ENCODE measurements at places on chromosomes 12 and 14.
A peak's percentile ranks its signal among the peaks of the same experiment; 100 is the strongest.

GRCh38 chr12:111412830-111413441 is 7.2 kb downstream of the SH2B3 start:
- no peak for DNase-seq

DNA sequence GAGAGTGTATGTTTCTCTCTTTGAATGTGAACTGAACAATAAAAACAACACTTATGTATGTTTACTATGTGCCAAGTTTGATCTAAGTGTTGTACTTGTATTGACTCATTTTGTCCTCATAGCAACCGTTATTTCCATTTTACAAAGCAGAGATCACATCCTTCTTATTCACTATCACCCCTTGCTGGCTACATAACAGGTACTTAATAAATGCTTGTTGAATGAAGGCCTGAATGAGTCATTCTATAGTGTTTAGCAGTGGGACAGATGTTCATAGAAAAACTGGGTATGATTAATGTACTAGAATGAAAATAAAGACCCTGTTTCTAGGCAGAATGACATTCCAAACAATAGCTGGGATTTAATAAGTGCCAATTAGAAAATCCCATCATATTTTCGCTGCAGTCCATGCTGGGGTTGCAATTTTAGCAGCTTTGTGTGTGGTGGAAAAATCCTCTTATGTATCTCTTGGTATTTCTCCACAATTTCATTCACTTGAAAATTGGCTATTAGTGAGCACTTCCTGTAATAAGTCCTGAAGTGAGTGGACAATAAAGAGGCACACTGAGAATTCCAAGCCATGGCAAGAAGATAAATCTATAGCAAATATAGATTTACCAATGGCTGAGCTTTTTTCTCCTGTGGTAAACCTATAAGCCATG is 86.0 kb downstream of the FAR2 start:
- DNase-seq = no peak

GRCh38 chr12:45112306-45112705 is 61.4 kb upstream of the DBX2 start:
- no peak for DNase-seq

- DNase-seq = no peak
These were observed 5.2 kb downstream of the WDR20 start for GRCh38 chr14:102144914-102145313.

- no peak for DNase-seq
These were observed 59.3 kb upstream of the TMTC1 start for GRCh38 chr12:29843036-29843435.

DNA sequence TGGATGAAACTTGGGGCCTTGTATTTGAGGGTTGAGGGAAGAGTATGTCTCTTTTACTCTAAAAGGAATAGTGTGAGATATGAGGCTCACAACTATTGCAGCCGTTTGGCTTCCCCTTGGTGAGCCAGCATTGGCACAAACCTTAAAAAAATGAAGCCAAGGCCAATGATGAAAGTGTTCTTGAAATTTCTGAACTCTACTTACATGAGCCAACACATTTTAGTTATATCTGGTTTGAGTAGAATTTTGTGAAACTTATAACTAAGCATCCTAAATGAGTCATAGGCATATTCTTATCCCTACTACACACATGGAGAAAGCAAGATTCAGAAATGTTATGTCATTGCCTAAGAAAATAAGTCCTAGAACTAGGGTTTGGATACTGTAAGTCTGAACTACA is 55.3 kb upstream of the ACSS3 start:
- DNase-seq = no peak

DNA sequence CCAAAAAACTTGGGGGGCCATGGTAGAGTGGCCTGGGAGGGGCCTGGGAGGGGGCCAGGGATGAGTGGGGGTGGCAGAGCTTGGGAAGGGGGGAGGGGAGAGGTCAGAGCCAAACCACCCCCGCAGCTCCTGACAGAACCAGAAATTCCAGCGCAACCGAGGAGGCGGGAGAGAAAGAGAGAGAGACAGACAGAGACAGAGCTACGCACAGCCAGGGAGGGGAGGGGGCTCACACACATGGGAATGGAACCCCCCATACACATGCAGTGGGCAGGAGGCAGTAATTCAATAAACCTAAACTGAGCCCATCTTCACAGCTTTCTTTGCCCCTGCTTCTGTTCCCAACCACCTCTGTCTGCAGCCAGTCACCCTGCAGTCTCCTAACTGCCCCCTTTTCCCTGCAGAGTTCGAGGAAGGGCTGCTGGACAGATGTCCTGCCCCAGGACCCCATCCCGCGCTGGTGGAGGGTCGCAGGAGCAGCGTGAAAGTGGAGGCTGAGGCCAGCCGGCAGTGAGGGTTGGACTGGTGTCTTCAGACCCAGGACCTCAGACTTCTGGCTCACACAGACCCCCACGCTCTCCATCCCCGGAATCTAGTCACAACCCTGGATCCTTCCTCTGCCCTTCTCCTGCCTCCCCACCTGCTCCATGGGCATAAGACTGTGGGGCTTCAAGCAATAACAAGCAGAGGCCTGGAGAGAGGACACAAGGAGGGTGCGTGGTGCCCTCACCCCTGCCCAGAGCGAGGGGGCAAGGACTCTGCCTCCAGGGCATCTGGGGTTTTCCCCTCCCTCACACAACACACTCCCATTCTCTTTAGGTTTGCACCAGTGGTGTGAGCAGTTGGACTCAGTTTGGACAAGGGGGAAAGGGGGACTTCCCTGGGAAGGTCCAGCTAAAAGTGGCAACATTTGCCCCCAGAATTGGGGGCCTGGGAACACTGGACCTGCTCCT is 5.6 kb downstream of the NAB2 start:
- DNase-seq = no peak

GRCh38 chr12:31655208-31655607 is 4.3 kb upstream of the ETFBKMT start:
- DNase-seq = no peak

- DNase-seq = no peak
These were observed 41.5 kb downstream of the TEAD4 start for GRCh38 chr12:3000548-3001275.

DNA sequence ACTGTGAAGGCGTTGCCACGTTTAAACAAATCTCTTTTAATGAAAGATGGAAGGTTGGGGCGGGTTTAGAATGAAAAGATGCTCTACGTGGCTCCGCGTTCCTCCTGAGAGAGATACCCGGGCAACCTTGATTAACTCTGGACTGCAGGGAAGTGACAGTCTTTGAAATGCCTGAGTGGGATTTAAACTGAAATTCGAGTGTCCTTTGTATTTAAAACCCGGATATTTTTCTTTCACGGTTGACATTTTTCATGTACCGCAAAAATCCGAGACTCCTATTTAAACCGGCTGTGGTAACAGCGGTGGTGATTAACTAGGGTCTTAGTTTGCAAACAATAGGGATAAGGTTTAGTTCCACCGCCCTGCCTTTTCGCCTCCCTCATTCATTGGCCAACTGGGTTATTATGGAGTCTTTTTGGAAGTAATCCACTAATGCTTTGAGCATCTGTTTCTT is 707 bp downstream of the G2E3 start:
- no peak for DNase-seq

- no peak for DNase-seq
These were observed 263.6 kb downstream of the FLRT2 start for GRCh38 chr14:85793533-85793932.

DNA sequence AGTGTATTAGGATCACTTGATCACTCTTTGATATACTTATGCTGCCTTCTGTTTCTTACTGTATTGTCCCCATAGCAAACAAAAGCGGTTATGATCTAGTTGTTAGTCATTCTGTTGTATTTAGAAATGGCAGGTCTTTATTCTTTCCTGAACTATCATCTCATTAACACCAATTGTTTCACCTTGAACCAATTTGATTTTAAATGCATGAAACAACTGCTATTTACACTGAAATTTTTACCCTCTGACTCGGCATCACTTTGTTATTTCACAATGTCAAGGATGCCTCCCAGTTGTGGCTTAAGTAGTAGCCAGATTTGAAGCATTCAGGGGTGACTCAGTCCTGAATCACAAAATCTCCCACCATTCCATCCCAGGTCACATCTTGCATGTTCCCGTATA is 303.5 kb downstream of the EGLN3 start:
- DNase-seq = peak; percentile 42

DNA sequence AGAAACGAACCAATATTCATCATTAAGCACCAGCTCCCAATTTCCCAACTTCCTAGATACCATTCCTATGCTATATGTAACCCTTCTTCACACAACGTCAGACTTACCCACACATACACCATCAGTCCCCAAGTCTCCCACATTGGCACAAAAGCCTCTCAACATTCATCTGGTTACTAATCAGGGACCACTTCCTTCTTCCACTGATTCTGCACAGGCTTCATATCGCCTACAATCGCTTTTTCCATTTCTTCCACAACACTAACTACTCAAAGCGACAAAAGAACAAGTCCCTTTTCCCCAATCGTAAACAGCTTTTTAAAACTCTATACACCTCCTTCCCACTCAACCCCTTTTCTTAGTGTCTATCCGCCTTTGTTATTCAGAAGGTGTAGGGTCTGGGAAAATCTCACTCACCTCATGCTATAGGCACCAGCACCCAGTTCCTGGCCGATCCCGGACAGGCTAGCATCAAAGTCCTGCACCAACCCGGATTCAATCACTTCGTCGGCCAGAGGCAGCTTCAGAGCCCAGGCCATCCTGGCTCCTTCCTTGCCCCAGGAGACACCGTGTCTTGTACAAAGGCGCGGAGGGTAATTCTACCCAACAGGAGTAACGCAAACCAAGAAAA is 936 bp downstream of the TFCP2 start:
- peak; percentile 26 for DNase-seq

DNA sequence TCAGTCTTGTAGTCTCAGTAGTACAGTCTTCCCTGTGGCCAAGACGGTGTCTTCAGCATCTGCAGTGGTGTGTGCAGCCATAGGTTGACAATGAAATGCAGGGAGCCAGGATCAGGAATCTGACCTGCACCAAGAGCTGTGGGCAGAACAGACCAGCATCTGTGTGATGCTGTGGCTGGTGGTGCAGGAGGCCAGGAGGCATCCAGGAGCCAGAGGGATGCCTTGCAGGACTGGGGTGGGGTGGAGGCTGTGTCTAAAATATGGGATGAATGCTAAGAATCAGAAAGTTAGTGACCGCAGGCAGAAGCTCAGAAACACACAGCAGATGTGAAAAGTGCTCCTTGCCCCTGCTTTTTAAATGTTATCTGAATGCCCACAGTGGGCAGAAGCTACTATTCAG is 209.7 kb downstream of the CACNA1C start:
- no peak for DNase-seq

DNA sequence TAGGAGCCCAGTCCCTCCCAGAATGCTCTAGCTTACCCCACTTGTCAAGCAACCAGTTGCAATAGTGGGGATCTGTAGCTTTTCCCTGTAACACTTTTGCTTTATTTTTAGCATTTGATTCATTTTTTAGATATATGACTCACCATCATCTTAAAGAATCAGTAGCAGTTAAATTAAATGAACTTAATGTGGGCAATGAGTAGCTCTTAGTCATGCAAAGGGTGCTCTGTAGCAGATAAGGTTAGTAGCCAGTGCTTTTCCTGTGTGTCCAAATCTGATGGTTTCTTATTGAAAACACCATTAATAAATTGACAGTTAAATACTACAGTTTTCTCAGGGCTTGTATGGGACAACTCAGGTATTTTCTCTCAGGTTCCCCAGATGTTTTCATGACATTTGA is 311.8 kb downstream of the RERGL start:
- no peak for DNase-seq

- DNase-seq = no peak
These were observed 7.0 kb upstream of the PUS1 start for GRCh38 chr12:131921866-131922769.

- no peak for DNase-seq
These were observed 486.7 kb downstream of the APAF1 start for GRCh38 chr12:99131751-99132199.
